Memory B cell (primary cell): ENCODE measurements at places on chromosomes 12 and 14.

DNA sequence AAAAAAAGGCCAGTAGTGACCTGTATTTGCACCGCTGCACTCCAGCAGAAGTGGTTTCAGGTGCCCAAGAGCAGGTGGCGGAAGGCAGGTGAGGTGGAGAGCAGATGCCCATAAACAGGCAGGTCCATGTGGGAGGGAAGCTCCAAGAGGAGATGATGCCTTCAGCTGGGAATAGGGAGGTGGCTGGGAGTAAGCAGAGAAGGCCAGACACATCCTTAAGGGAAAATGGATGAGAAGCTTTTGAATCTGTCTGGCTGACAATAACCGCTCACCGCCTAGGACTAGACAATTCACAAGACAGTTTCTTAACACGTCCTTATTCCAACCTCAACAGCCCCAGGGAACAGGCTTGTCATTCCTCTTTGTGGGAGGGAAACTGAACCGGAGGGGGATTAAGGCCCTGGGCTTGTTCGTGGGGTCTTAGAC is 43.9 kb upstream of the PLEKHG6 start:
- no peak for DNase-seq

- DNase-seq, result peak; percentile 12
These were observed 21.3 kb downstream of the LRRIQ1 start for GRCh38 chr12:85057370-85057963.

- DNase-seq, result no peak
These were observed 51.0 kb upstream of the PRB2 start for GRCh38 chr12:11446372-11446771.

DNA sequence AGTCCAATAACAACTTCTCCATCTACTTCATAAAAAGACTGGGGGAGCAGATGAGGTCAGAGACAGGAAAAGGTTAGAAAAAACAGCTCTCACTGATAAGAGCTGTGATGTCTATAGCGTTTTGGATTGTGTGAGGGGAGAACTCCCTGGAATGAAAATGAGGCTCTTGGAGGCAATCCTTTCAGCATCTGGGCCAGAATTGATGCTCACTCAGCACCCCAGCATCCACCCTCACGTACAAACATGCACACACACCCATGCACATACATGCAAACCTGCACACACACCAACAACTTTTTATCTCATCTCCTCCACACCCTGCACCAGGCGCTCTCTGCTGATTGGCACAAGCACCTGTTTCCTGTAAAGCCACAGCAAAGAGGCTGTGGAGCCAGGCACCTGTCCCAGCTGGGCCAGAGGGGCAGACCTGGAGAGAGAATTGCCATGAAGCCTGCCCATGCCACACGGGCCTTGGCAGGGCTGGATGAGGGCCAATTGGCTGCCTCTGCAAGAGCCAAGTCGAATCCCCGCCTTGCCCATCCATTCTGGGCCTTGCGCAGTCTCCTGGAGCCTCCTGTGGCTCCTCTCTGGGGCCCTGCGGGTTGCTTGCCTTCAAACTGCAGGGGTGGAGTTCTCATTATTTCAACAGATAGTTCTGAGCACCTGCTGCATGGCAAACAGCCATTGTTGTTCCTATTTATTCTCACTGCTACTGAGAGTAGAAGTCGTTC is 53.1 kb downstream of the SYNE3 start:
- DNase-seq, result no peak

GRCh38 chr14:37413050-37413449 is 182.0 kb downstream of the FOXA1 start:
- no peak for DNase-seq

DNA sequence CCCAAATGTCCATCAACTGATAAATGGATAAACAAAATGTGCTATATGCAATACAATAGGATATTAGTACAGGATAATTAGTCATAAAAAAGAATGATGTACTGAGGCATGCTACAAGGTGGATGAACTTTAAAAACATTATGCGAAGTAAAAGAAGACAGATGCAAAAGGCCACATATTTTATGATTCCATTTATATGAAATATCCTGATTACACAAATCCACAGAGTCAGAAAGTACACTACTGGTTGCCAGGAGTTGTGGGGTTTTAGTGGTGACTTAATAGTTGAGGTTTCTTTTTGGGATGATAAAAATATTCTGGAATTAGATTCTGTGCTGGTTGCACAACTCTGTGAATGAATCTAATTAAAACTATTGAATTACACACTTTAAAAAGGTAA is 12.6 kb downstream of the TRIM9 start:
- no peak for DNase-seq

DNA sequence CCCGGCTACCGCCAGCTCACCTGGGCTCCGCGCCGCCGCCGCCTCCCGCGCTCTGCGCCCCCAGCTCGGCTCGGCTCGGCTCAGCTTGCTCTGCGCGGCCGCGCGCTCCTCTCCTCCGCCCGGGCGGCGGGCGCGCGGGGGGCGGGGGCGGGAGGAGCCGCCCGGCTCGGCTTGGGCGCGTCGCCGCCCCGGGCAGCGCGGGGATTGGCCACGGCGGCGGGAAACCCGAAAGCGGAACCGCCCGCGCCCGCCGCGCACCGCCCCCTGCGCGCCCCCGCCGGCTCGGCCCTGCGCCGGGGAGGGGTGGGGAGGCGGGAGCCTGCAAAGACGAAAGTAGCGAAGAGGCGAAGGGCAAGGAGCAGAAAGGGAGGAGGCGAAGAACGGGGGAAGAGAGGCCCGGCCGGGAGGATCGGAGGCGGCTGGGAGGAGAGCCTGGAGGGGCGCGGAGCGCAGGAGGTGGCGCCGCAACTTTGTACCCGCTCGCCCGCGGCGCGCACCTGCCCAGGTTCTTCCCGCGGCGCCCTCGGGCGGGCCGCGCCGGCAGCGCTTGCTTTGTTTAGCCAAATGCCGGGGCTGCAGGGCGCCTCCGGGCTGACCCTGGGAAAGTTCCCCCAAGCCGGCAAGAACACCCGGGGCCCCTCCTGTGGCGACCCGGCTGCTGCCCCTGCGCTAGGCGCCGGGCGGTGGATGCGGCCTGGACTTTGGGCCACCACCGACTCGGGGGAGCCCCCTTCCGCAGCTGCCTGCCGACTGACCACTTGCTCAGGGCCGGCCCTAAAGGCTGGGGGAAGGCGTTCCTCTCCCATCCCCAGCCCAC is at the start of gene CAMKK2:
Gene CAMKK2, minus strand, starts transcription at position 92 of the 817 bp plus-strand sequence. CDS start 22,183 bp downstream, outside the sequence.
- peak; percentile 91 for DNase-seq

- DNase-seq, result no peak
These were observed 2.2 kb upstream of the PTGDR start for GRCh38 chr14:52265253-52265652.

- DNase-seq, result no peak
These were observed 11.1 kb downstream of the KRT85 start for GRCh38 chr12:52356031-52356761.
